ENCODE measurements at places on chromosomes 11 and 22. TPM values are rescaled to one million over a fixed set of nuclear protein-coding genes. Genes with fewer than 3 reads are reported as not detected.

- peak; percentile 78 for DNase-seq
These were observed 35.7 kb downstream of the CYB5R2 start for GRCh38 chr11:7637447-7638157.

Gene RIMBP3B
- not detected for polyA plus RNA-seq

DNA sequence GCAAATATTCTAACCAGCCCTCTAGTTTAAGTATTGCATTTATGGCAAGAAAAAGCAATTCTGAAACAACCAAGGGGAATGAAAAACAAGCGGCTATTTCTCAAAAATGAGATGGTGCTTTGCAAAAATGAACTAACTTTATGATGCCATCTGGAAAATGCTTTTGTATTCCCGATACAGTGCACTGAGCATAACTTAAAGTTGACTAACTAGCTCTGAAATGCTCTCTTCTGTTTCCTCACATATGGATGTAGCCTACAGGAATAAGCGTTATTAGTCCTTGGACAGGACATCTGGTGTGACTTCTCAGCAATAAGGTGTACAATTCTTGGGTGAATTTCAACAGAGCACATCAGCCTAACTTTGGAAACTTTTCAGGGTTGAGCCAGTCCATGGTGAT lies 228.2 kb upstream of the DDI1 start:
- DNase-seq = no peak

DNA sequence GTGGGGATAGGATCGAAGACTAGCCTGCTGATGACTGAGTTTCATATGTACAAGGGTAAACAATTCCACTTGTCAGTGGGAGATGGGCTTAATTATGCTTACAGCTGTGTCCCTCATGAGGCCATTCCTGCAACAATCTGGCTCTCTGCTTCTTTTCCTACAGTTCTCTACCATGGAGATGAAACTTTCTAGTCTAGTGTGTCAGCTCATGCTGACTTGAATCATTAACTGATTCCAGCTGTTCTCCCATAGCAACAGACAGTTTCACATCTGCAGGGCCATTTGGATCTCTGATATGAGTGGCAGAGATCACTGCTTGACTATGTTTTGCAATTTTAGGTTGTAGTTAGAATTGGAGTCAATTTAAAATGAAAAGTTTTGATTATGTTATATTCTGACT lies 1251.7 kb upstream of the RAG2 start:
- peak; percentile 30 for DNase-seq

Gene TTC36
- 1.6 TPM for polyA plus RNA-seq

Gene FTH1
- 1,480 TPM for polyA plus RNA-seq

Gene IFITM1
- polyA plus RNA-seq = 15.2 TPM

Gene STX3
- 4.9 TPM for polyA plus RNA-seq

GRCh38 chr11:131070365-131070764 lies 154.1 kb upstream of the SNX19 start:
- no peak for DNase-seq

DNA sequence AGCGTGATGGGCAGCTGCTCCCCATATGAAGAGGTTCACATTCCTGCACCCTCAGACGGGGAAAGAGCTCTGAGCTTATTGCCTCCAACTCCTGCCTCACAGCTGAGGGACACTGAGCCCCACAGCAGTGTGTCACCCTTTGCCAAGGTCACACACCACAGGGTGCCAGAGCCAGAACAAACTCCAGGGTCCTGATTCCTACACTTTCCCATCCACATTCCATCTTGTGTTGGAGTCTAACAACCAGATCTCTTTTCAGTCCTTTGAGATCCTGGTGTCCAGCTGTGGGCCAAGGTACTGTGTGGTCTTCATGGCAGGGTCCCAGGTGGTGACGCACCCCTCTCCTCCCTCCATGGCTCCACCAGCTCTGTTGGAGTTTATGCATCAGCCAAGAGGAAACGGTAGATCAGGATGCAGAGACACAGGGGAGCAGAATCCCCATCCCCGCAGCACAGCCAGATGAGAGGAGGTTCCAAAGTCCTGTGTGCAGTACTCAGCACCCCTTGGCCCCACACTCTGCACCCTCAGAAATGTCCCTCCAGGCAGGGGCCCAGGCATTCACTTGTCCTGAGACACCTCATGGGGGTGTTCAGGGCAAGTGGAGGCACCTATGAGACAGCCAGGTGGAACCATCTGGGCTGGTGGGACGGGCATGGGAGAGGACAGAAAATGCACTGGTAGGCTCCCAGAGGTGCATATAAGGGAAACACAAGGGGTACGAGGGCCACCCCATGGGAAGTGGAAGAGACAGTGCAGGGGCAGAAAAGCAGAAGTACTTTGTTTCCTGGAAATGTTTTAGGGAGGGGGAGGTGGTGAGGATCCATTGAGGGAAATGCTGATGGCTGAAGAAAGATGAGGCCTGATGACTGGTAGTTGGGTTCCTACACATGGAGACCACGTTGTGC lies 32.6 kb upstream of the GNAZ start:
- DNase-seq = no peak

- no peak for DNase-seq
These were observed 55.8 kb downstream of the NECTIN1 start for GRCh38 chr11:119673052-119673758.

GRCh38 chr11:112537846-112538330 lies 277.2 kb upstream of the PLET1 start:
- DNase-seq = no peak

Gene SLC22A25
- not detected for polyA plus RNA-seq

DNA sequence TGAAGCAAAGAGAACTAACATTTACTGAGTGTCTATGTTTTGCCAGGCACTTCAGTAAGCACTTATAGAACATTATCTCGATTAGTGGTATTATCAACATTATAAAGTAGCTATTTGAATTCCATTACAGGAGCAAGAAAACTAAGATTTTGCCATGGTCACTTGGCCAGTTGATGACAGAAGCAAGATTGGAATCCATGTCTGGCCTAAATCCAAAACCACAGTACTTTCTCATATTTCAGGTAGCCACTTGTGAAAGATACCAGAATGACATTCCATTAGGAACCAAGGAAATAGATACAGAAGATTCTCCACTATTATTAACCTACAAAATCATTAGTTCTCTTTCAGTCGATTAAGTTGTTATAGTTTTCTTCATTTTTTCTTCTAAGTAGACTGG lies 691.0 kb upstream of the API5 start:
- no peak for DNase-seq

Gene LRRC56
- 5.5 TPM for polyA plus RNA-seq

DNA sequence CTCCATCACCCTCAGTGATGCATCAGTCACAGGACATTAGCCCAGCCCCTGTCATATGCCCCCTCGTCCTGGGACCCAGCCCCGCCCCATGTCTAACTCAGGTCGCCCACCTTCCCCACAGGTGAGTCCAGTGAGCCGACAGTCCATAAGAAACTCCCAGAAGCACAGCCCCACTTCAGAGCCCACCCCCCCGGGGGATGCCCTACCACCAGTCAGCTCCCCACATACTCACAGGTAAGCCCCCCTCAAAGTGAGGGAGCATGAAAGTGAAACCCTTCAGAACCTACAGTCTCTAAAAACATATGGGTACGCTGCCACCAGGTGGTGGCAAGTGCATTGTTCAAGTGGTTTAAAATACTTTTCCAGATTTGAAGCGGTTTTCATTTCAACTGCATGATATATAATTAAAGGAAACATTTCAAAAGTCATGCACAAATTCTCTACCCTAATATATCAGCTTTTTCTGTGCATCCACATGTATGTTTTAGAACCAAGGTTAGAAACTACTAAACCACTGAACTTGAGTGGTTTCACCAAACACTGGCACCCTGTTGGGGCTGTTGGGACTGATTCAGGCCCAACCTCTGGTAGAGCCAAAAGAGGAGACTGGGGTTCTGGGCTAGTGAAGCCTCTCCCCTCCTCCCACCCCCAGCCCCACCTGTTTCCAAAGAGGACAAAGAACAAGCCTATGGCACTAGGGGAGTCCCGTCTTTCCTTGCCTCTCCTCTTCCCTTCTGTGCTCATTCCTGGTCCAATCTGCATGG lies 17.3 kb downstream of the EPS8L2 start:
- peak; percentile 55 for DNase-seq

DNA sequence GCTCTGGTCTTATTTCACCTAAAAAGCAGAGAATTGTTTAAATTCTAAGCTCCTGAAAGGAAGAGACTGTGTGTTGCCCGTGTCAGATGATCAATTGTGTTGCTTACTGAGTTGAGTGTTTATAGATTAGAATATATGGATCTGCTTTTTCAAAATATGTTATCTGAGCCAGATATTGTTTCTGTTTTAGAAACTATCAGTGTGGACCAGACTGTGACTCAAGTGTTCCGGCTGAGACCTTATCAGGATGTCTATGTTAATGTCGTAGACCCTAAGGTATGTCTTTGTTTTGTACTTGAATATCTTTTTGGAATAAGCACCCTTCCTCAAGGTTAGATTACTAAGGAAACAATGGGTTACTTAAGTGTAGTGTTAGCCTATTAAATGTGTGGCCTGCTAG lies 11.0 kb downstream of the DEPDC5 start:
- DNase-seq = no peak

DNA sequence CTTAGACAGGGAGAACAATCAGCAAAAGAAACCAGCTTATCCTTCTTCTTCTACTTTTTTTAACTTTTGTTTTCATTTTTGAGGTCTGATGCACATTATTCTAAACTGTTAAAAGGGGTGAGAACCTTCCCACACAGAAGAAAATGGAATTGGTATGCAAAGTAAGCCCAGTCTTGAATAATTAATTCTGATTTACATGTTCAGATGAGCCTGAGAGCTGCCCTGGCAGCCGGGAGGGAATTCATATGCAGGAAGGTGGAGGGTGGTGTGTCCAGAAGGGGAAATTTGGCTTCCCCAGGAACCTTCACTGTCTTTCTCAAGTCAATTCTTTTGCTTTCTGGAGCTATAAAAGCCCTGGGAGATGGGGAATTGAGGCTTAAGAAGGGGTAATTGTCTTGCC lies 181.0 kb downstream of the INSC start:
- no peak for DNase-seq

GRCh38 chr22:29346659-29347058 lies 31.2 kb upstream of the RASL10A start:
- no peak for DNase-seq

- no peak for DNase-seq
These were observed 25.6 kb upstream of the RRM1 start for GRCh38 chr11:4068962-4069361.

- peak; percentile 25 for DNase-seq
These were observed 15.3 kb upstream of the TEF start for GRCh38 chr22:41366323-41367029.

GRCh38 chr11:32213223-32213622 lies 122.3 kb downstream of the RCN1 start:
- DNase-seq = peak; percentile 19

DNA sequence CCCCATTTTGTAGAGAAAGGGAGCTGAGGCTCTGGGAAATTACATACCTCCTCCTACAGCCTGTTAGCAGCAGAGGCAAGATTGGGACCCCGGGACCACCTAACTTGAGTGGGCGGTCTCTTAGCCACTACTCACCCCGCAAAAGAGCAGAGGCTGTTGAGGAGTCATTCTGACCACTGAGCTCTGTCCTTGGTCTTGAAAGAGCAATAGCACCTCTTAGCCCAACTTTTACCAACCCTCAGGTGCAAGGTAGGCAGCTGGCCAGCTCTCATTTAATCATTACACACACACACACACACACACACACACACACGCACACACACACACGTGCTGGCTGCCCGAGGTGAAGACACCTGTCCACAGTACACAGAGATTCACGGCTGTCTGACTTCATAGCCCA lies 115.8 kb upstream of the ASPHD2 start:
- DNase-seq = no peak

Gene ANO5
- 13.6 TPM for polyA plus RNA-seq

Gene GLYAT
- not detected for polyA plus RNA-seq

DNA sequence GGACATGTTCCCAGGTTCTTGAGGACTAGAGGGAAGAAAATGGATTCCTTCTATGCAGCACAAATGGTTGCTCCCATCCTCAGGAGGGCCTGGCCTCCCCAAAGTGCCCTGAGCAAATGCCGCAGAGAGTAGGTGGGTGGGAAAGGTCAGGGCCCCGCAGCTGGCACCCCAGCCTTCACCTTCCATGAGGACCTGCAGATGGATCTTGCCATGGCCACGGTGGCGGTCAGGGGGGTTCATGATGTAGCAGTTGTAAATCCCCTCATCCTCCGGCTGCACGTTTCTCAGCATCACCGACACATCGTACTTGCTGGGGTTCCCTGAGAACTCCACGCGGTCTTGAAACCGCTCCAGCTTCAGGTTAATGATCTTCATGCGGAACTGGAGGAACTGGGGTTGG lies 8.5 kb downstream of the SCN2B start:
- no peak for DNase-seq

DNA sequence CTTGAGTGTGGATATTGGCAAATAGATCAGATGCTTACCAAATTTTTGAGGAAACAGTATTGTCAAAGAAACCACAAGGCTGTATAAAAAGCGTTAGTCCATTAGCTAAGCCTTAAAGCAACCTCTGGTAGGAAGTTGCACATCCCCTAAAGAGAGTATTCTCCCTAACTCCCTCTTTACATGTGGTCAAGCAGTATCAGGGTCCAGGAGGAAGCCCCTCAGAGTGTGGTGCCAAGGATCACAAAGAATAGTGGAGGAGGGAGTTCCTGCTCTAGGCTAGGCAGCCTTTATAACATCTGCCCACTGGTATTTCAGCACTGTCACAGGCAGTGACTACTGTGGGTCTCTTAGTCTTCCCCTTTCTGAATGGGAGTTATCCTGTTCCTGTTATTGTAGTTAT lies 18.8 kb upstream of the AMPD3 start:
- no peak for DNase-seq

DNA sequence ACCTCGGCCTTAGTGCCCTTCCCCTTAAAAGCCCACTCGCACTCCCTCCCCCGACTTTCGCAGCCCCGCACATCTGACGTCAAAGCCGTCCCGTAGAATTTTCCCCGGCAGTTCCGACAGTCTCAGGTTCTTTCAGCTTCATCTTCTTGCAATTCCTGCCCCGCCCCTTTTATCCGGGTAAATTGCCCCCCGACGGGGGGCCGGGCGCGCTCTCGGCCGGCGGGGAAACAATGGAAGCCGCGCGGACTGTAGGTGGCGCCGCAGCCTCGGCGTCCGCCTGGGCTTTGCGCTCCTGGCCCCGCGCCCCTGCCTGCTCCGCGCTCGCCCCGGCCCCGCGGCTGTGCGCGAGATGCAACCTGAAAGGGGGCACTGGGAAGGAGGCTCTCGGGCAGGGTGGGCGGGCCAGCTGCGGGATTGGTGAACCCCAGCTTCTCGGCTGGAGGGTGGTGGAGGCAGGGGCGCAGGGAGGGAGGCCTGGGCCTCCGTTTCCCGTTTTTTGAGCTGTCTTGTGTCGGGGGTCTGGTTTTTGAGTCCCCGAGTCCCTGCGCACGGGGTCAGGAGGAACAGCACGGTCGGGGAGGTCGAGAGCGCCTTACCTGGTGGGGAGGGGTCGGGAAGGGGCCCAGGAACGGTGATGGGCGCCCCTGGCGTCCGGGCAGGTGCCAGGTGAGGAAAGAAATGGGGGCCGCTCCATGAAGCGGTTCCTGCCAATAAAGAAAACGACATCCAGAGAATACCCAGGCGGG lies 859 bp upstream of the FGF19 start:
- no peak for DNase-seq

Gene P2RX6
- polyA plus RNA-seq = 16.8 TPM

All from muscle of back (tissue), 13 donors.